ENCODE measurements at places on chromosomes 12 and 14.

GRCh38 chr12:50913224-50913623 lies 39.1 kb upstream of the HIGD1C start:
- DNase-seq: no peak

- no peak for DNase-seq
Observed at GRCh38 chr12:11885261-11886038, 185.3 kb upstream of the BCL2L14 start.

- no peak for DNase-seq
Observed at GRCh38 chr12:127742231-127742630, 524.7 kb upstream of the TMEM132C start.

- no peak for DNase-seq
Observed at GRCh38 chr12:81257947-81258551, 180.2 kb downstream of the ACSS3 start.

GRCh38 chr12:67790660-67791059 lies 142.1 kb downstream of the DYRK2 start:
- DNase-seq: no peak

DNA sequence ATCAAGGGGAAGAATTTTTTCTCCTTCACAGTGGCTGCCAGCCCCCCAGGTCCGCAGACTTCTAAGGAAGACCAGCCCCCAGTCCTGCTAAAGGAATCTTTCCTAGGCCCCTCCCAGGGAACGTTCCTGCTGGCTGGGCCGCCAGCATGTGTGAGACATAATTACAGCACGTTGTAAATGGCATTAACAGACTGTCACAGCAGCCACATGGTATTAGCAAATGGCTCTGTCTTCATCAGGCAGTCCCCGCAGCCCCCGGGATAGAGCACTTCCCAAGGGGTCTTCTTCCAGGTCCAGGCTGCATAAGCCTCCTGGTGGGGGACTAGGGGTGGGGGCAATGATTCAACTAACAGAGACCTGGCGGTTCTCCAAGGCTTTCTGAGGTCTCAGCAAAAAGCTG lies 34.9 kb upstream of the FAM222A start:
- no peak for DNase-seq

DNA sequence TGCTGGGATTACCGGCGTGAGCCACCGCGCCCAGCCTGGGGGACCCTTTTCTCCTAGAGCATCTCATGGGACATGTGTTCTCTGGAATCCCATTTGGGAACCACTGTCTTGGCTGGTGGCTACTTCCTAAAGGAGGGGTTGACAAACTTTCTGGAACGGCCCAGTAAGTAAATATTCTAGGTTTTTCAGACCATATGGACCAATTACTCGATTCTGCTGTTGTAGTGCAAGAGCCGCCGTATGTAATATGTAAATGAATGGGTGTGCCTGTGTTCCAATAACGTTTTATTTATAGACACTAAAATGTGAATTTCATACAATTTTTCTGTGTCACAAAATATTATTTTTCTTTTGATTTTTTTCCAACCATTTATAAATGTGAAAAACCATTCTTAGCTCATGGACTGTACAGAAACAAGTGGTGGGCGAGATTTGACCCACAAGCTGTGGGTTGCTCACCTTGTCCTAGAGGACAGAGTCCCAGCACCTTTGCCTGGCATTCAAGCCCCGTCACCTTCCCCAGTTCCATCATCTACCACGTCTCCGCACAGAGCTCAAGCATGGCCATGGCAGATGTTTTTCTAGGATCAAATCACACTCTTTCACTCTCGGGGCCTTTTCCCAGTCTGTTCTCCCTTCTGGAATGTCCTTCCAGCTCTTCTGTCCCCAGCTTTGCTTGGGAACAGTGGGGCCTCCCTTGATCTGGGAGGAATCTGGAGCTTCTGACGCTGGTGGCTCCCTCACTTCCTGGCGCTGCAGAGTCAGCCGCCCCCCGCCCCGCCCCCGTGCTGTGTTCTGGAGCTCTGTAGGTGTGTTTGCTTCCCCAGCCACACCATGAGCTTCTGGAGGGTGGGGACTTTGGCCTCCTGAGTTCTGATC lies 17.9 kb upstream of the RCOR1 start:
- DNase-seq: no peak
